ENCODE measurements at places on chromosomes 2 and 18.

- H3K27me3 ChIP-seq: no peaks in the 10 kb centered on the region
- H3K4me1 ChIP-seq: no peaks in the 10 kb centered on the region
- H3K4me3 ChIP-seq: no peak overlapping the region
- H3K36me3 ChIP-seq: no peaks in the 10 kb centered on the region
Observed at GRCh38 chr2:233081232-233081730, 21.1 kb downstream of the INPP5D start.

GRCh38 chr2:135590619-135591260, 59.5 kb downstream of the R3HDM1 start:
- H3K4me3 ChIP-seq: no peak overlapping the region
- DNase-seq: no peak
- no peak overlapping the region for H3K27ac ChIP-seq
- H3K27me3 ChIP-seq: no peaks in the 10 kb centered on the region
- H3K4me1 ChIP-seq: no peaks in the 10 kb centered on the region

GRCh38 chr2:53609551-53609950, 158.1 kb upstream of the CHAC2 start:
- H3K4me3 ChIP-seq: no peak overlapping the region
- H3K36me3 ChIP-seq: no peaks in the 10 kb centered on the region
- H3K4me1 ChIP-seq: no peaks in the 10 kb centered on the region
- no peak for DNase-seq
- H3K27ac ChIP-seq: no peak overlapping the region

DNA sequence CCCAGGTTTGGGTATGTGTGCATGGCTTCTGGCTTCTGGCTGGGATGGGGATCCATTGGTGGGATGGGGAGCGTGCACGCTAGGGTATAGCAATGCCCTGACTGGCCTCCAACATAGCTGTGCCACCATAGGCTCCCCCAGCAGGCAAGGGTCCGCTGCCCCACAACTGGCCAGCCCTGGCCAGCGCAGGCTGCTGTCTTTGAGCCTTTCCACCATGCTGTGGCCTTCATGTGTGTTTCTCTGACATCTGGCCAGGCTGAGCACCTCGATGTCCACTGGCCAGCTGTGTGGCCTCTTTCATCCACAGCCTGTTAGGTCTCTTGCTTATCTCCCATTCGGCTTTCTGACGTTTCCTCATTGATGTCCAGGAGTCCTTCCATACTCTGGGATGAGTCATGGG, 231.3 kb downstream of the NDUFA10 start:
- no peaks in the 10 kb centered on the region for H3K36me3 ChIP-seq
- no peaks in the 10 kb centered on the region for H3K27me3 ChIP-seq
- H3K4me3 ChIP-seq: no peak overlapping the region

All from colonic mucosa (tissue), 4 donors.